ENCODE measurements at places on chromosomes 2 and 18.

GRCh38 chr2:179604598-179604997 lies 256.8 kb downstream of the ZNF385B start:
- no peak for DNase-seq

DNA sequence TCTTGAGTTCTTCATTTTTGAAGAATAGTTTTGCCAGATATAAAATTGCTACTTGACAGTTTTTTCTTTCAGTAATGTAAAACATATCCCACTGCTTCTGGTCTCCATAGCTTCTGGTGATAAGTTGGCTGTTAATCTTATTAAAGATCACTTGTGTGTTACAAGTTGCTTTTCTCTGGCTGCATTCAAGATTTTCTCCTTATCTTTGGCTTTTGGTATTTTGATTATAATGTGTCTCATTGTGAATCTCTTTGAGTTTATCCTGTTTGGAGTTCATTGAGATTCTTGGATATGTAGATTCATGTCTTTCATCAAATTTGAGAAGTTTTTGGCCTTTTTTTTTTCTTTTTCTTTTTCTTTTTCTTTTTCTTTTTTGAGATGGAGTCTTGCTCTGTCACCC lies 20.2 kb upstream of the ADNP2 start:
- no peak for DNase-seq

GRCh38 chr2:198901894-198902293 lies 555.8 kb downstream of the SATB2 start:
- DNase-seq = no peak

GRCh38 chr2:225030203-225030602 lies 12.1 kb downstream of the DOCK10 start:
- DNase-seq = no peak

DNA sequence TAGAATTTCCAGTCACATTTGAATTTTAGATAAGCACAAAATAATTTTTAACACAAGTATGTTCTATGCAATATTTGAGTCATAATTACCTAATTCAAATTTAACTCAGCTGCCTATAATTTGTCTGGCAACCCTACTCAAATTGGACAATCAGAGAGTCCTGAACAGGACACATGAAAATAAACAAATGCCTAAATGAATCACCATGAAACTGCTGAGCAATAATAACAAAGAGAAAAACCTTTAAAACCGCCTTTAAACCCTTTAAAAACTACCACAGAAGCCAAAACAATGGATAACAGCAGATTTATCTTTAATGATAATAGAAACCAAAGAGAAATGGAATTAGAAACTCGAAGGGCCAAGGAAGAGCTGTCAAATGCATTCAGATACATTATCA lies 39.5 kb downstream of the ARL4C start:
- DNase-seq = no peak

GRCh38 chr2:188478724-188479123 lies 187.1 kb downstream of the GULP1 start:
- DNase-seq = no peak

DNA sequence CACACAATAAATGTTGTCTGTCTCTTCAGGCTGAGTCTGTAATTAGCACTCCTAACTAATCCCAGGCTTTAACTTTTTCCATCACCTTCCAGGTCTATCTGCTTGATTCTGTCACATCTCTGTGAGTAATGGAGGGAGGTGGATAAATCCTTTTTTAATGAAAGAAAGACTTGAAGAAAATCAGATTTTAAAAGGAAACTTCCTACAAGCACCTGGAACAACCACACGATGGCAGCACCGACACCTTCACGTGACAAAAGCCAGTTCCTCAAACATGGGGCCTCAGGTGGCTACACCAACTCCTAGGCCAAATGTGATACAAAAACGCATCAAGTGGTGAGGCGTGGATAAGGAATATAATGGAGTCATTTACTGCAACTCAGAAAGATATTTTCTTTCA lies 41.8 kb downstream of the TGFBRAP1 start:
- no peak for DNase-seq

- no peak for DNase-seq
These were observed 212.4 kb downstream of the RPIA start for GRCh38 chr2:88903749-88904353.

GRCh38 chr2:72204786-72205503 lies 57.3 kb upstream of the CYP26B1 start:
- DNase-seq = no peak
